ENCODE measurements at places on chromosomes 4 and X. TPM values are rescaled to one million over a fixed set of nuclear protein-coding genes. Genes with fewer than 3 reads are reported as not detected.

GRCh38 chrX:10106806-10107205 lies 50.0 kb upstream of the CLCN4 start:
- DNase-seq: no peak

- DNase-seq: no peak
Measured at GRCh38 chr4:119035951-119036737, 99.5 kb upstream of the MYOZ2 start.

DNA sequence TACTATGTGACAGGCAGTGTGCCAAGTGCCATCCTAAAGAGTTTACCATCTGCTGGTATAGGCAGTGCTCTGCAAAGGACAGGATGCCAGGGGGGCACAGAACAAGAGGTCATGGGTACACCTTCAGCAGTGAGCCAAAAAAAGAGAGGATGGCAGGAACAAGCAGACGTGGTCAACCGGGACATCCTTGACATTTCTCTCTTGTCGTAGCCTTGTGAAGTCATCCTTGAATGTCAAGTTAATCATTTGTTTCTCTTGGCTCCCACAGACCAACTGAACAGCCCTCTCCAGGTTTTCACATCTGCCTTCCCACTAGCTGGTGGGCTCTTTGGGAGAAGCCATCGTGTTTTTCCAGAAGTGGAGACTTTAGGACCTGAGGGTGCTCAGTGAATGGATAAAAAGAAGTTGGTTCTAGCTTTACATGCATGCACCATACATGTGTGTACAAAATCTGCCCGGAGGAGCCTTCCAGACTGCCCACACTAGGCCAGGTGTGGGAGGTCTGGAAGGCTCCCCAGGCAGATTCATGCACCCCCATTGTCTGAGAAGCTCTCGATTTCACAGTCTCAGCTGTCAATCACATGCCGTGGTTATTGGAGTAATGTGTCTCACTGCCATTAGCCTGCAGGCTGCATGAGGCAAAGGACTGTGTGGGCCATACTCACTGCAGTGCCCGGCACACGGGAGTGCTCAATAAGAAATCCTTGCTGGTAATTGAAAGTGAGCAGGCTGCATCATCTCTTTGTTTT lies 16.4 kb downstream of the PNMA6F start:
- no peak for DNase-seq

The RHOXF1 gene
- not detected for total RNA-seq

The NWD2 gene
- 0.33 TPM for total RNA-seq

The HMX1 gene
- total RNA-seq: not detected

All from HT-29 (cell line).